PC-9 (cell line): ENCODE measurements at places on chromosomes 11 and 22.

GRCh38 chr22:44569561-44569991 lies 71.5 kb upstream of the RTL6 start:
- DNase-seq, result no peak
- no peak overlapping the region for H3K27ac ChIP-seq
- no peaks in the 10 kb centered on the region for H3K27me3 ChIP-seq
- peaks cover 5% of the 10 kb centered on the region for H3K4me1 ChIP-seq
- no peaks in the 10 kb centered on the region for H3K36me3 ChIP-seq
- H3K4me3 ChIP-seq, result no peak overlapping the region

- DNase-seq, result no peak
- no peak overlapping the region for H3K4me3 ChIP-seq
- H3K4me1 ChIP-seq, result no peaks in the 10 kb centered on the region
- H3K27ac ChIP-seq, result no peak overlapping the region
- H3K27me3 ChIP-seq, result no peaks in the 10 kb centered on the region
- no peaks in the 10 kb centered on the region for H3K36me3 ChIP-seq
Observed at GRCh38 chr11:17793642-17794170, 59.1 kb downstream of the KCNC1 start.

GRCh38 chr11:6862961-6863360 lies at the start of gene OR10A2:
OR10A2 (plus strand) TSS chr11:6863057; CDS start chr11:6869755, 6,698 bp downstream.
- no peaks in the 10 kb centered on the region for H3K27me3 ChIP-seq
- no peak for DNase-seq
- H3K36me3 ChIP-seq, result no peaks in the 10 kb centered on the region
- no peak within 1 kb of the TSS for H3K4me3 ChIP-seq
- H3K4me1 ChIP-seq, result no peaks in the 10 kb centered on the region

DNA sequence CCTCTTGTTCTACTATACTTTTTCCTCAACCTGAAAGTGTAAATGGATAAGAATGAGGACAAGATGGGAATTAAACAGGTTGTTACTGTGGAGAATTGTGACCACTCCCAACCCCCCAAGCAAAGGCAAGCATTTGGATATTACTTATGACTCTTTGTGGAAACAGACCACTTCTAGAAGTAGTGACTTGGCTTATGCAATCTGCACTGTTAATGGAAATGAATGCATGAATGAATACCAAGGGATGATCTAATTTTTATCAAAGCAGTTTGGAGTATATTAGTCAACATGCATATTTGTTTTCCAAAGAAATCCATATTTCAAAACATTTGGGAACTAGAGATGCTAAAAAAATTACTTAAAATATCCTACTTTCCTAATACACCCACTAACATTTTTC lies 35.3 kb downstream of the AMOTL1 start:
- no peak overlapping the region for H3K4me3 ChIP-seq
- no peaks in the 10 kb centered on the region for H3K27me3 ChIP-seq

- no peaks in the 10 kb centered on the region for H3K36me3 ChIP-seq
- no peak for DNase-seq
- no peaks in the 10 kb centered on the region for H3K4me1 ChIP-seq
- no peak overlapping the region for H3K4me3 ChIP-seq
- no peaks in the 10 kb centered on the region for H3K27me3 ChIP-seq
Observed at GRCh38 chr11:133403900-133404299, 128.4 kb downstream of the OPCML start.

DNA sequence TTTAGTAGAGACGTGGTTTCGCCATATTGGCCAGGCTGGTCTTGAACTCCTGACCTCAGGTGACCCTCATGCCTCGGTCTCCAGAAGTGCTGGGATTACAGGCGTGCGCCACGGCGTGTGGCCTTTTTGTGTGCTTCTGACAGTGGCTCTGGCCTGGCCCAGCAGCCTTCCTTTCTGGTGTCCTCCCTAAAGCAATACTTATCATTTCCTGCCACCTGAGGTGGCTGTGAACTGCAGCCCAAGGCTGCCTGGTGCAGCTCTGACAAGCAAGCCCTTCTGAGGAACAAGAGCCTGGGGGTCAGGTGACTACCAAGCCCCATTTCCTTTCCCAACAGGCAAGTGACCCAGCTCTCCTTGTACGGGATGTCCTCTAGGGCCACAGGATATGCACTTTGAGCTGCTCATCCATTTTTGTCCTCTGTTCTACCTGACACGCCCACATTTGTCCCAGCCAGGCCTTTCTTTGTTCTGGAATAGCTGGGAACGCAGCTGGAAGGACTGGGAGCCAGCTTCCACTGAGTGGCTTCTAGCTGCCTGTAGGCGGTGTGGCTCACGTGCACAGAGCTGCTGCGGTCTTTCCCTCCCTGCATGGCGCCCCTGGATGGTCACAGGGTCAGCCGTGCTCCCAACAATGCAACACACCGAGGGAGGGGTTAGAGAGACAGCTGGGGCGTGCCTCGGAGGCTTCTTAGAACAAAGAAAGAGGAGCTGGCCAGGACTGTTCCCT lies 12.3 kb upstream of the BID start:
- H3K36me3 ChIP-seq, result no peaks in the 10 kb centered on the region
- no peaks in the 10 kb centered on the region for H3K27me3 ChIP-seq
- no peak for DNase-seq
- H3K27ac ChIP-seq, result no peak overlapping the region
- H3K4me3 ChIP-seq, result no peak overlapping the region

DNA sequence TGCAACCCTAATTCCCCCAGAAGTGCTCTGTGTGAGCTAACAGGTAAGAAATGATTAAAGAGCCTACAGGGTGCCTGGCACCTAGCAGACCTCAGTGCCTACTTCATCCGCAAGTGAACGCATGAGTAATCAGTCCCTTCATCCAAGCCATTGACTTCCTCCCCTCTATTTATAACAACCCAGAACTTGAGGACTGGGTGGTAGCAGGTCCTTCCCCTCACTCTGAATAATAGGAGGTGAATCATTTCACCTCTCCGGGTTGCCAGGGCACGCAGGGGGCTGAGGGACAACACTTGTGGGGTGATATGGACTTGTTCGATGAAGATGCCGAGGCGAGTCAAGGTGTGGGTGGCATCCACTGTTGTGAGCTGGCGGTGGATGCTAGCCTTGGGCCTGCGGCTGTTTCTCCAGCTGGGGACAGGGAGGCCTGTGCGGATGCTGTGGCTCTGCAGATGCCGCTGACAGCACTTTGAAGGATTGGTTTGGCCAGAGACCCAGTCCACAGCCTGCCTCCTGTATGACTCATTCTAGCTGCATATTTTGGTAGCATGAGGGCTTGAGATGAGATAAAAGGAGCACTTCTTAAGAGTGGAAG lies 11.7 kb upstream of the SORL1-AS1 start:
- no peaks in the 10 kb centered on the region for H3K36me3 ChIP-seq
- H3K27ac ChIP-seq, result peak overlapping the region; percentile 95
- peak; percentile 96 for DNase-seq
- H3K4me1 ChIP-seq, result peaks cover 93% of the 10 kb centered on the region
- H3K4me3 ChIP-seq, result peak overlapping the region; percentile 9; the same call in 1 of the 2 replicates

- no peaks in the 10 kb centered on the region for H3K27me3 ChIP-seq
- no peak overlapping the region for H3K4me3 ChIP-seq
- DNase-seq, result no peak
- H3K27ac ChIP-seq, result no peak overlapping the region
- no peaks in the 10 kb centered on the region for H3K4me1 ChIP-seq
Observed at GRCh38 chr22:25582946-25583345, 18.5 kb downstream of the GRK3 start.

DNA sequence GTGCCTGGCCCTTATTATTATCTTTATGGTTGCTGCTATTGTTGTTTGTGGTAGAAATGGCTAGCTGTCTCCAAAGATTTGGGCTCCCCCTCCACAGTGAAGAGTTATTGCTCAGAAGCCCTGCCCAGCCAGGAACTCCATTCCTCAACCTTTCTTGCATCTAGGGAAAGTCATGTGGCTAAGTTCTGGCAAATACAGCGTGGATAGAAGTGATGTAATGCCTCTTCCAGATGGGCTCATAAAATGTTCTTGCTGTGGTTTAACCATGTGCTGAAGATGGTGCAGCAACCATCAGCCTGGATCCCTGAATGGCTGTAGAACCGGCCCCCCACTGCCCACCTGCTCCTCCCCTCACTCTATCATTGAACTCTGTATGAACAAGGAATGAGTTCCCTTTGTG lies 203.5 kb upstream of the E2F8 start:
- H3K4me3 ChIP-seq, result no peak overlapping the region
- H3K27ac ChIP-seq, result no peak overlapping the region
- no peaks in the 10 kb centered on the region for H3K36me3 ChIP-seq

- no peaks in the 10 kb centered on the region for H3K27me3 ChIP-seq
- H3K27ac ChIP-seq, result no peak overlapping the region
- no peak for DNase-seq
- no peaks in the 10 kb centered on the region for H3K4me1 ChIP-seq
Observed at GRCh38 chr22:22711532-22711913, 67.1 kb downstream of the GGTLC2 start.

- peaks cover 6% of the 10 kb centered on the region for H3K4me1 ChIP-seq
- H3K4me3 ChIP-seq, result no peak overlapping the region
- DNase-seq, result no peak
- H3K27ac ChIP-seq, result no peak overlapping the region
Observed at GRCh38 chr11:34744511-34744910, 123.6 kb downstream of the EHF start.

DNA sequence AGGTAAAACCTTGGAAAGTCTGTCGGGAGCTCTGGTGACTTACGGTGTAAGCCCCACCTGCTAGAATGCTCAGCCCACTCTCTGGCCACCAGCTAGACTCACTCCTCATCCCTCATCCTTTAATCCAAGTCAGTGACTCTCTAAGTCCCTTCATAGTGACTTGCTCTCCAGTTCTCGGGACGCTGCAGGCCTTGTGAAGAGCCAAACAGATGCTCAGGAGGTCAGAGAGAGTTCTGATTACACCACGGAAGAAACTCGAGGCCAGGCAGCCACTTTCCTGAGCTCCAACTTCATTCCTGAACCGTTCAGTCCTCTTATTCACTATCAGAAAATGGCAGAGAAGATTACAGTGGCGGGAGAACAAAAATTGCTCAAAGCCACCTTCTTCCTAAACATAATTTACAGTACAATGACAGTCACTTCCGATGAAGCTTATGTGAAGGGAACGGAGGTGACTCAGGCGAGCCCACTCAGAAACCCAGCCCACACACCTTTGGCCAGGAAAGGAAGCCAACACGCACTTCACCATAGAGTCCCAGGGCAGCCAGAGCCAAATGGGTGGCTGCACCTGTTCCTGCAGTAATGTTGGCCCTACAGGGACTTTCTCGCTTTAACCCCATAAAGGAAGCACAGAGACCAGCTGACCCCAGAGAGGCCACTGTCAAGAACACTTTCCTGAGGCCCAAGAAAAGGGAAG lies 100.4 kb downstream of the GALNT18 start:
- H3K4me3 ChIP-seq, result no peak overlapping the region
- H3K4me1 ChIP-seq, result no peaks in the 10 kb centered on the region
- no peak for DNase-seq
- no peak overlapping the region for H3K27ac ChIP-seq
- H3K27me3 ChIP-seq, result peaks cover 40% of the 10 kb centered on the region

DNA sequence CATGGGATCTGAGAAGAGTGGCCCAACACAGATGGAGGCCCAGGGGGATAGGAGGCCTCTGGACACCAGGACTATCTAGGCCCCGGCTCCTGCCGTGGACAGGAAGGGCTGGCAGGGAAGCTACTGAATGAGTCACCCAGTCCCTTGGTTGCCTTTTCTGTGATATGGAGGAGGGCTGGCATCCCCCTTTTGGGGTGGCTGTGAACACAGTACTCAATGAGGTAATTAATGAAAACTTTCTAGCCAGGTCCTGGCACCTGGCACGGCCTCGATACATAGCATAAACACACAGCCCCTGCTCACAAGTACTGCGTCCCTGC lies 163.2 kb downstream of the CHST1 start:
- H3K27ac ChIP-seq, result no peak overlapping the region
- peaks cover 62% of the 10 kb centered on the region for H3K27me3 ChIP-seq
- no peaks in the 10 kb centered on the region for H3K4me1 ChIP-seq
- H3K4me3 ChIP-seq, result no peak overlapping the region

- no peaks in the 10 kb centered on the region for H3K36me3 ChIP-seq
- no peak for DNase-seq
- no peak overlapping the region for H3K4me3 ChIP-seq
- H3K4me1 ChIP-seq, result no peaks in the 10 kb centered on the region
Observed at GRCh38 chr11:20207781-20208621, 47.7 kb upstream of the DBX1 start.

GRCh38 chr11:84012171-84012826 lies 726.1 kb upstream of the CCDC90B start:
- H3K36me3 ChIP-seq, result no peaks in the 10 kb centered on the region
- H3K4me1 ChIP-seq, result no peaks in the 10 kb centered on the region
- no peaks in the 10 kb centered on the region for H3K27me3 ChIP-seq

- H3K36me3 ChIP-seq, result no peaks in the 10 kb centered on the region
- DNase-seq, result no peak
- H3K4me1 ChIP-seq, result no peaks in the 10 kb centered on the region
- no peak within 1 kb of the TSS for H3K4me3 ChIP-seq
- H3K27me3 ChIP-seq, result no peaks in the 10 kb centered on the region
Observed at GRCh38 chr11:15114501-15115475, at the start of gene INSC. INSC (plus strand) TSS chr11:15114923; CDS start chr11:15149175, 34,252 bp downstream.

DNA sequence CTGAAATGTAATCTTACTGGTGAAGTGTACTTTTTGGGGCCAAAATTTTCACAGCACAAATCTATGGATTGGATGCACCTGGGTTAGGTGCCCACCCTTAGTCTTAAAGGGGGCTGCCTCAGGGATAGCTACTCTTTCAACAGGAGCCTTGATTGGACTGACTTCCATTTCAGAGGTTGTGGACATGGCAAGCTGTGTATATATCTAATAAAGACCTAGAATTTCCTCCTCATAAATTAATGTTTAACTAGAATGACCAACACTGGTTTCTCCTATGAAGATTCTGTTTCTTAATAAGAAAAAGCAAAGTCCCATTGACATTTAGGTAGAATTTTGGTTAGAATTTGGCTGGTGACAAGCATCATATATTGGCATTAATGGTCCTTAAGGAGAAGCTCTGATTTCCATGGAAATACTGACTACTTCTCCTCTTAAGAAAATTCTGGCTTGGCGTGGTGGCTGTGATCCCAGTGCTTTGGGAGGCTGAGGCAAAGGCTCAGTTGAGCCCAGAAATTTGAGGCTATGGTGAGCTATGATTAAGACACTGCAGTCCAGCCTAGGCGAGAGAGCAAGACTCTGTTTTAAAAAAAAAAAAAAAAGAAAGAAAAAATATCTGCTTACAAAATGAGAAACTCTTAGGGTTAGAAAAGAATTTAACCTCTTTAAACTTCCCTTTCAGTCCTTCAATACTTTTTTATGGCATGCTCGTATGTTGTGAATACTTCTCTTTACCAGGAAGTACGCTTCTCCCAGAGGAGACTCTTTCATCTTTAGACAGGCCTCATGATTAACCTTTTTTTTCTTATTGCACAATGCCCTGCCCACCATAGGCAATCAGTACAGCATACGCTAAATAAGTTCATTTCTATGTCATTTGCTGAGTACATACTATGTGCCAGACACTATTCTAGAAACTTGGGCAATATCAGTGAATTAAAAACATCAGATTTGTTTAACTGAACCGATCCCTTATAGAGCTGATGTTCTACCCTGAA lies 77.2 kb downstream of the PRR5L start:
- no peaks in the 10 kb centered on the region for H3K4me1 ChIP-seq
- peaks cover 4% of the 10 kb centered on the region; the same call in 1 of the 2 replicates for H3K27me3 ChIP-seq
- no peak overlapping the region for H3K4me3 ChIP-seq
- DNase-seq, result no peak
- H3K27ac ChIP-seq, result no peak overlapping the region
